ENCODE measurements at places on chromosomes 6 and 20. TPM values are rescaled to one million over a fixed set of nuclear protein-coding genes. Genes with fewer than 3 reads are reported as not detected.

- DNase-seq = no peak
Observed at GRCh38 chr6:35305117-35305516, 7.5 kb downstream of the DEF6 start.

- DNase-seq = no peak
Observed at GRCh38 chr6:28478518-28478917, 35.2 kb upstream of the ZSCAN23 start.

DNA sequence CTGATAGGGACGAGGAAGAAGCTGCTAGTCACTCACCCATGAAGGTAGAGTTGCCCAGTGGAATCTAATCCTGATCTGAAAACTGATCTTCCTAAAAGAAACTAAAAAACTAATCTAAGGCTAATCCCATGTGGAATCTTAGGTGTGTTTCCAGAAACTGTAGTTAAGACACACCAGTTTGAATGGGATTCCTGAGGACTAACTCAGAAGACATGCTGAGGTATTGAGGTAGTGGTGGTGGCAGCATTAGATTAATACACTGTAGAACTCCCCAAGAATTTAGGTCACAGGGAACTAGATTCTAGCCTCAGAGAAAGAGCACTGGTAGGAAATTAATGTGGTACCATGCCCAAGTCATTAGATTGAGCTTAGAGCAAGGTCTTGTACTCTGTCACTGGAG, 19.6 kb upstream of the AKAP7 start:
- DNase-seq = no peak

GRCh38 chr20:10040070-10040975, 5.5 kb downstream of the ANKEF1 start:
- no peak for DNase-seq

GRCh38 chr20:1801225-1801928, 93.8 kb upstream of the SIRPA start:
- DNase-seq = no peak

The DTD1 gene
- total RNA-seq = 34.6 TPM

The PSORS1C1 gene
- total RNA-seq = 1.9 TPM

The SNX21 gene
- total RNA-seq = 55.0 TPM

The C2 gene
- total RNA-seq = 54.2 TPM

All from breast epithelium (tissue), 4 donors.